Stimulated activated naive CD4-positive, alpha-beta T cell treated with Interleukin-2 at 50 U/mL for 16 hours (primary cell): ENCODE measurements at places on chromosomes 11 and 22.

DNA sequence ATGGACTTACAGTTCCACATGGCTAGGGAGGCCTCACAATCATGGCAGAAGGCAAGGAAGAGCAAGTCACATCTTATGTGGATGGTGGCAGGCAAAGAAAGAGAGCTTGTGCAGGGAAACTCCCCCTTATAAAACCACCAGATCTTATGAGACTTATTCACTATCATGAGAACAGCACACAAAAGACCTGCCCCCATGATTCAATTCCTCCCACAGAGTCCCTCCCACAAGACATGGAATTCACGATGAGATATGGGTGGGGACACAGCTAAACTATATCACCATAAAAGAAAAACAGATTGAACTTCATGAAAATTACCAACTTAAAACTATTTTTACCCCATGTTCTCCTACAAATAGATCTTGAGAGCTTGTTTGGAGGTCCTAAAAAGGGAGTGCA is 19.6 kb downstream of the ENTHD1 start:
- DNase-seq: no peak

DNA sequence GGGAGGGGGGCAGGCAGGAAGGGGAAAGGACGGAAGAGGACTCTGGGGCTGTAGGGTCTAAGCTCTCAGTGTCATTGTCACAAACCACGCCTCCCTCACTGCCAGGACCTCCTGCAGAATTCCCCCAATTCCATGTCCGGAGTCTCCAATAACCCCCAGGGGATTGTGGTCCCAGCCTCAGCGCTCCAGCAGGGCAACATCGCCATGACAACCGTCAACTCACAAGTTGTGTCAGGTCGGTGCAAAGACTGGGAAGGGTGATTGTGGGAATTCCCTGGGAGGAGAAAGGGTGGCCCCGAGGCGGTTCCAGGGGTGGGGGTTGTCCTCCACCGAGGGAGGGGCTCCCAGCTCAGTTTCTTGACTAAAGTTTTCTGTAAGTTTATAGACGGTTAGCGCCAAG is 86.0 kb downstream of the FEZ1 start:
- DNase-seq: no peak

- DNase-seq: no peak
Observed at GRCh38 chr11:117702946-117703598, 93.9 kb downstream of the DSCAML1 start.

DNA sequence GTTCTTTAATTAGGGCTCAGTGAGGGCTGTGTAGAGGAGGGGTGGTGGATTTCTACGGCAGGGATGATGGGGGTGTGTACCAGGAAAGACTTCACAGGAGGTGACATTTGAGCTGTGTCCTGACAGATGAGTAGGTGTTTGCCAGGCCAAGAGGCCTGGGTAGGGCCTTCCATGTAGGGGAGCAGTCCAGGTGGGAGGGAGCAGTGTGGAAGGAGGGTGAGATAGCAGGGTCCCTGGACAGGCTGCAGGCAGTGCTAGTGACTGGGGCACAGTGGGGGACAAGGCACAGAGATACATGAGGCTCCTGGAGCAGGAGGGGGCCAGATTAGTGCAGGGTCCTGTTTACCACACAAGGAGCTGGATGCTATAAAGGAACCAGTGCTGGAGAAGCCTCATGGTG is 147.9 kb upstream of the CADM1 start:
- DNase-seq: no peak

GRCh38 chr11:121716060-121716459 is 263.3 kb upstream of the SORL1-AS1 start:
- no peak for DNase-seq
